ENCODE measurements at places on chromosomes 13 and 19.

- DNase-seq = peak; percentile 97
These were observed 959 bp upstream of the RAB4B start for GRCh38 chr19:40776932-40777644.

DNA sequence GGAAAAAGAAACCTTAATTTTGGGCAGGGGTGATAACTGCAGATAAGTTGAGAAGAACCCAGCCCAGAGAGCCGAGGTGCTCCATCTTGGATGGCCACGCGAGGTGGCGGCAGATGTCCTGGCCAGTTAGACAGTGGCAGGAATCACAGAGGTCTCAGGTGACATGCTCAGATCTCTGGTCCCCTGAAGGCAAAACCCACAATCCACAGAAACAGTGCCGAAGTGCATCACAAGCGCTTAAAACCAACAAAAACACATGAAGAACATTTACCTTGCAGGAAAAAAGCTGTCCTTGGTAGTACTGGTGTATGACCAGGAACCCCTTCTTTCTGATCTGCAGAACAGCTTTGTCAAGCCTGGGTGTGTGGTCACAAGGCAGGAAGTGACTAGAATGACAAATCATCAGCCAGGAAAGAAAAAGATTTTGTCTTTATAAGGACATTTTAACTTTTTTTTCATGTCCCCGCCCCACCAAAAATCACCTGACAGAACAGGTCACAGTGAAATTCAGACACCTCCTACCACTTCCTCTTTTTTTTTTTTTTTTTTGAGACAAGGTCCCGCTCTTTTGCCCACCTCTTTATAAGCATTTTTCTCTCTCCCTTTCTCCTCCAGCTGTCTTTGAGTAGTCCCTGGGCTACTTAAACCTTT is at the start of gene LCP1:
Gene LCP1 (minus strand): TSS at position 338 of the 651 bp plus-strand sequence. CDS start 22,515 bp downstream, outside the sequence.
- no peak for DNase-seq

- no peak for DNase-seq
These were observed 7.8 kb upstream of the C19orf84 start for GRCh38 chr19:51398096-51398704.

DNA sequence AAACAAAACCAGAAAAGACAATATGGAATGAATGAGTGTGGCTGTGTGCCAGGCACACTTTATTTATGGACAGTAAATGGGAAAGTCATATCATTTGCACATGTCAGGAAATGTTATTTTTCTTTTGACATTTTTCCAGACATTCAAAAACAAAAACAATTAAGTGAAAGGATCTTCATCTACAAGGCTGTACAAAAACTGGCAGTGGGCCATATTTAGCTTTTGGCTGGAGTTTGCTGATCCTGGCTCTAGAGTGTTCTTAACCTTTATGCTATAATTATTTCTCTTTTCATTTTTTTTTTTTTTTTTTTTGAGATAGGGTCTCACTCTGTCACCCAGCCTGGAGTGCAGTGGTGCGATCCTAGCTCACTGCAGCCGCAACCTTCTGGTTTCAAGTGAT is 6.5 kb upstream of the TNFSF9 start:
- no peak for DNase-seq

DNA sequence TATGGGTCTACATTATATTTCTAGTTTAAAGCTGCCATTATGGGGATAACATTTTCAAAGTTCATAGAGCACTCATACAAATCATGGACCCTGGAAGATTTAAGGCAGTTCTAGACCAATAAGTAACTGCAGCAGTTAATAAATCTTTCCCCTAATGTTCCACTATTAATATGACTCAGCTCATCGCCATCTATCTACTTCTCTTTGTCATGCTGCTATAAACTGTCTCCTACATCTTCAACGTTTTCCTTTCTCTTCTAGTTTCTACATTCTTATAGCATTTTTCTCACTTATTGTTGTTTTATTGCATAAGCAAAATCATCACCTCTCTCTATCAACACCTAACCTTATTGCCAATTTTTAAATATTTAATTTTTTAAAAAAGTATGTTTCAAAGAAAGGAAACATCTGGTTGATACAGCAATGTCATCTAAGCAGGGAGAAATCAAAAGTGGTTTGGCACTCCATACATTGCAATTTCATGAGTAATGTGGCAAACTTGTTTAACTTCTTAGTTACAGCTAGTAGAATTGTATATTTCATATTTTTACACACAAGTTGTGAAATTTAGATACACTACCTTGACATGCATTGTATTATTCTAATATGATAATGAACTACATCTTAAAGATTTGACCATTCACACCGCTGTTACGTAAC is 1500.4 kb upstream of the MIR17HG start:
- DNase-seq = no peak

GRCh38 chr19:48568345-48568886 is 16.4 kb downstream of the SULT2B1 start:
- DNase-seq = no peak

DNA sequence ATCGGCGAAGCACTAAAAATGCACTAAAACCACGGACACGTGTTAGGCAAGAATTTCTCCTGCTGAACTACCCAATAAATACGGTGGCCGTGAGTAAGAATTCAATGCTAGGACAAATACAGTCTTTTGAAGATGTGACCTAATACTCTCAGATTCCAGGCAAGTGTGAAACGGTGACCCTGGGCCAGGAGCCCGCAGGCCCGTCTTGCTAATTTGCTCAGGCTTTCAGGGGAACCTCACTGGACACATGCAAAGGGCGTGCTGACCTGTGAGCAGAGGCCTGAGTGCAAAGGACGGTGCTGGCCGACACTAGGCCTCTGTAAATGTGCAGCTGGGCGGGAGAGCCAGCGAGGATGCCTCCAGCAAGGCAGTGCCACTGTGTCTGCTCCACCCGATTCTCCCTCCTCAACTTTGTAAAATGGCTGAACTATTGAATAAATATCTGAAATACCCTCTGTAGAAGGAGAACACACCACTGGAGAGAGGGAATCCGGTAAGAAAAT is 70.1 kb downstream of the STK24 start:
- no peak for DNase-seq

DNA sequence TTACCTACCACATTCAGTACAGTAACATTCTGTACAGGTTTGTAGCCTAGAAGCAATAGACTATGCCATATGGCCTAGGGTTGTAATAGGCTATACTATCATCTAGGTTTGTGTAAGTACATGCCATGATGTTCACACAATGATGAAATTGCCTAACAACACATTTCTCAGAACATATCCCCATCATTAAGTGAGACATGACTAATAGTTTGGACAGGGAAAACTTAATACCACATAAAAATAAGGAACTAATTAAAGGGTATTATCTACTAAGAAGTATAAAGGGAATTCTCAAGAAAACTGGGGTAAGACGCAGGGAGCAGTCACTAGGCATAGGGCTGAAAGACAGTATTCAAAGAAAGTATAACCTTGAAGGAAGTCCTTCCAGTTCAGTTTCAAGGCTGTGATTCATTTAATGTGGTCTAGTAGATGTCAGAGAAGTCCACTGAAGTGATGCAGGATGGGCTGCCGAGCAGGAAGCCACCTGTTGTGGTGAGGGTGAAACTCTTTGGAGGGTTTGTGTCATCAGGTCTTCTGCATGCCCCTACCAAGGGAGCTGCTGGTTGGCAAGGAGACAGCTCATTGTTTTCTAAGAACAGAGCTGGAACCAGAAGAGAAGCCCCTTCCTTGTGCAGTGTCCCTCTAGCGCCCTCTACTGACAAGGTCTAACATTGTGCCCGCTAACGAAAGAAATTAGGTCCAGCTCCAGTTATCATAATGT is 122.9 kb downstream of the OLFM4 start:
- DNase-seq = peak; percentile 82

All from neuronal stem cell (in vitro differentiated cells).